ENCODE measurements at places on chromosomes 5 and 9.

- no peak for DNase-seq
These were observed 95.9 kb upstream of the TNC start for GRCh38 chr9:115213818-115214334.

DNA sequence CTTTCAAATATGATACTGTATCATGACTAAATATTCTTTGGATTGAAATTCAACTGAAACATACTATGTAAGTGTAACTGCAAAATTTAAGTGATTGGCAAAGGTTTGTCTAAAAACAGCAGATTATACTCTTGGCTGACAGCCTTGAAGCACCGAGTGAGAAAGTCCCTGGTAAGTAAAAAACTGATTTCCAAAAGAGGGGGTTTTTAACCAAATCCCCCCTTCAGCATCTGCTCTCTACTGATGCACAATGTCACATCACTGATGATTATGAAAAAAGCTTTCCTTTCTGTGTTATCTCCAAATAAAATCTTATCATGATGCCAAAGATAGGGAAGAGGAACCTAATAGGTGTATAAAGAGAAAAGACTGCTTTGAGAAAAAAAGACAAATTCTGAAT is 141.0 kb downstream of the MEF2C start:
- no peak for DNase-seq

GRCh38 chr9:114735704-114736103 is 53.7 kb upstream of the TEX48 start:
- no peak for DNase-seq

- DNase-seq, result no peak
These were observed 284.4 kb downstream of the DNAH5 start for GRCh38 chr5:13660072-13660471.

GRCh38 chr5:74261866-74262265 is 378.7 kb downstream of the ENC1 start:
- no peak for DNase-seq

- no peak for DNase-seq
These were observed 85.5 kb downstream of the PALM2AKAP2 start for GRCh38 chr9:109865521-109865920.

DNA sequence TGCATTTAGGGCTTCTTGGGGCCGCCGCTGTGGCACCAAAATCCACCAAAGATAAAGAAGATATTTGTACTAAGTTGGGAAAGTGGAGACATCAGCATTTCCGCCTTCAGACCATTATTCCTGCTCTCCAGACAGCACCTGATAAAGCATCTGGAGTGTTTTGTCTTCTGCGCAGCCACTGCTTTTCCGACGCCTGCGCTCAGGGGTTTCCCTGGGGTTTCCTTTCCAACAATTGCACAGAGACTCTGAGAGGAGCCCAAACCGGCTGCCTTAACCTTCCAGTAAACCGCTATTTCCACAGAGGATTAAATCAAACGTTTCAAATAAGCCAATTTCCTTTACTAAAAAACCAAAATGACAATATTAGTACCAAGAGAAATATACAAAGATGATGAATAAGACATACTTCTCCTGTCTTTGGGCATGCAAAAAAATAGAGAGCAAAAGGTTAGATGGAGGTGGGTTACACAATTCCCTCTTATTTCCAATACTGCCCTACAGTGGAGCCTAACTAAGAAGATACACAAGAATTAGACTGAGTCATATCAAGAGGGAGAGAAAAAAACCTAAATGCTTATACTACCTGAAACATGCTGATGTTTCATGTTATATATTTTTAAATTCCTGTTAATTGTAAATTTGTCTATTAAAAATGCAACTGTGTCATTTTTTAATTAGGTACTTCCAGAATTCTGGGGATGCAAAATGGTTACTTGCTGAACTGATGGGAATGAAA is 98.4 kb downstream of the MAPKAP1 start:
- no peak for DNase-seq

DNA sequence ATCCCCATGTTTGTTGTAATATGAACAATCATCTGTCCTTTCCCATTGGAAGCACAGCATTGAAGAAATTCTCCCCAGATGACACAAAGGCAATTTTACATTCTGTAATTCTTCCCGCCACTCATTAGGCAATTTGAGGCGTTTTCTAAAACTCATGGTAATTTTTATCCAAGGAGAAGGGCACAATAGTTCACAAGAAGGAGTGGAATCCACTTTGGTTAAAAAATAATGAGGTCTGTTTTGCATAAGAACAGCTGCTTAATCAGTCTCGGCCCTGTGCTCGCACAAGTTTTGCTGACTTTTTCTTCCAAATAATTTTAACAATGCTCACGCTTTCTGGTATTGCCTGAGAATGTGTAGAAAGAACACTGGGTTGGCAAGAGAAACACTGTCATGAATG is 94.0 kb downstream of the CAVIN4 start:
- no peak for DNase-seq

DNA sequence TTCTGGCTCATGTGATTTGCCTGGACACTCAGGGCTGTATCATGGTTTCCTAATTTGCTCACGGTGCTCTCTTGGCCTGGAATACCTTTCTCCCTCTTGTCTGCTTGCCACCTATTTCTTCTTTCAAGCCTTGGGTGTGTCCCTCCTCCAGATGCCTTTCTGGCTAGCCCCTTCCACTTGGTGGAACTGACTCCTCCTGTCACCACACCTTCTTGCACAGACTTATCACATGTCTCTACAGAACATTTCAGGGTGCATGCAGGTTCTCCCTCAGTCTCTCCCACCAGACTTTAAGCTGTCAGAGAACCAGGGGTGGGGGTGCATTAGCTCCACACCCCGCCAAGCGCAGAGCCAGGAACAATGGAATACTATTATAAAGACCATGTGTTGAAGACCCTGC is 1.9 kb downstream of the TBC1D2 start:
- no peak for DNase-seq

- DNase-seq, result peak; percentile 56
These were observed 48.6 kb downstream of the UGCG start for GRCh38 chr9:111945216-111945615.

- no peak for DNase-seq
These were observed 252.9 kb downstream of the MLLT3 start for GRCh38 chr9:20369391-20369790.

All from GM13977 (cell line).